Glutamatergic neuron (in vitro differentiated cells): ENCODE measurements at places on chromosomes 4 and X. TPM values are rescaled to one million over a fixed set of nuclear protein-coding genes. Genes with fewer than 3 reads are reported as not detected.

- H3K27me3 ChIP-seq = no peaks in the 10 kb centered on the region
- no peak for DNase-seq
- H3K27ac ChIP-seq = no peak overlapping the region
- no peaks in the 10 kb centered on the region for H3K4me1 ChIP-seq
These were observed 430.9 kb downstream of the C4orf33 start for GRCh38 chr4:129526812-129527211.

DNA sequence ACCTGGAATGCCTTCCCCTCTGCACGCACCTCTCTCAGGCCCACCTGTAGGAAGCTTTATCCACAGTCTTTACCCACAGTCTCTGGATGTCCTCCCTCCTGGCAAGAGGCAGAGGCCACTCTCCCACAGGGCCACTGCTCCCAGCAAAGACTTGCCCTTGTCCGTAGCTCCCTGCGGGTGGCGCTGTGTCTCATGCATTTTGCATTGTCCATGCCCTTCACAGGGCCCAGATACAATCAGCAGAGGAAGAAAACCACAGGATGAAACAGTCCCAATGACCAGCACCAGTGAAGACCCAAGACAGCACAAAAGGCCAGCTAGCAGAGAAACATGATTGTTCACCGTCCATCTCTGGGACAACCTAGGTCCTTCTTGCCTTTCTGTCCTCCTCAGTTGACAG lies 2.1 kb upstream of the NSG1 start:
- H3K27me3 ChIP-seq = peaks cover 21% of the 10 kb centered on the region
- peaks cover 14% of the 10 kb centered on the region for H3K4me1 ChIP-seq
- H3K4me3 ChIP-seq = peak overlapping the region; percentile 64
- no peak overlapping the region for H3K27ac ChIP-seq
- DNase-seq = peak; percentile 78
- H3K36me3 ChIP-seq = no peaks in the 10 kb centered on the region

DNA sequence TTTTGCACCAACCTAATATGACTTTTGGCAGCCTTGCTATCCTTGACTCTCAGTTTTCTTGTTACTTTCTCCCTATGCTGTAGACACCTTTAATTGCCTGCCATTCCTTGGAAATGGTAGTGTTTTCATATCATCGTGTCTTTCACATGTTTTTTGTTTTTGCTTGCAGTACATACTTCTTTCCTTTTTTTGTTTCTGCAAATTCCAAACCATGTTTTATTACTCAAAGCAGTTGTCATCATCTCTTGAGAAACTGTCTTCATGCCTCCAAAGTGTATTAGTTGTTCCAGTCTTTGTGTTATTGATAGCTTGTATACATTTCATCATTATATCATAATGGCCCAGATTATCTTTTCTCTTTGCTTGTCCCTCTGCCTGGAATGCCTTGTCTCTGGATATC lies 57.1 kb downstream of the PDLIM5 start:
- no peak overlapping the region for H3K4me3 ChIP-seq
- H3K36me3 ChIP-seq = peaks cover 7% of the 10 kb centered on the region
- no peak overlapping the region for H3K27ac ChIP-seq
- H3K27me3 ChIP-seq = no peaks in the 10 kb centered on the region
- H3K4me1 ChIP-seq = no peaks in the 10 kb centered on the region
- no peak for DNase-seq

The TCP11X2 gene
- total RNA-seq = 3.7 TPM

The SPACA5 gene
- total RNA-seq = not detected

DNA sequence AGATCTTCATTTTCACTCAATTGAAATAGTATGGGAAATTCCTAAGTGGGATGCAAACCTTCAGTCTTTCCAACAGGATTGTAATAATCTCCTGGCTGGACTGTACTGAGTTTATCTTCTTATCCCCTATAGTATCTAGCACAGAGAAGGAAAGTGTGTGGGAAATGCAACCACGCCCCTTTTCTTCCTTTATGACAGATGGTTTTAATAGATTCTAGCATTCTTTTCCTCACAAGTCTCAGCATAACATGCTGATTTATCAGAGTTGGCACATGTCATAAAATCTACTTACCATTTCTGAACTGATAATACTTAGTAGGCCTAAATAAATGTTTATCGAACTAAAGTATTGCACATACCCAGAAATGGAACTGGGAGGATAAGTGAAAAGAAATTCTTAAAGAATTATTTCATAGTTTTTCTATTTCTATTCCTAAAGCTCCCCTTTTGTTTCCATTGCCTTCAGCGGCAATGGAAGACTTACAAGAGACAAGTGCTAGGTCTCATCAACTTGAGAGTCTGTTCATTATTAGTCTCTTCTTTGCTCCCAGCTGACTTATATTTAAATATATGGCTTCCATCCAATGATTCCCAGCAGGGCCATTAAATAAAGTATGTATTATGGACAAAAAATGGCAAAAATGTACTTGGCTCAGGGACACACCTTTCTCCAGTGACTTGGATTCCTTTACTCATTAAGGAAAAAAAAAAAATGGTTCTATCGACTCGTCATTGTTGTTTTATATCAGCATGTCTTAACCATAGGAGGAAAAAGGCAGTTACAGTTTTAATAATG lies 484.5 kb downstream of the IL1RAPL1 start:
- H3K27me3 ChIP-seq = no peaks in the 10 kb centered on the region
- no peaks in the 10 kb centered on the region for H3K36me3 ChIP-seq
- no peak overlapping the region for H3K27ac ChIP-seq
- DNase-seq = no peak

GRCh38 chr4:40309250-40309774 lies 25.8 kb upstream of the CHRNA9 start:
- no peaks in the 10 kb centered on the region for H3K36me3 ChIP-seq
- peak overlapping the region; percentile 45 for H3K27ac ChIP-seq
- no peak overlapping the region for H3K4me3 ChIP-seq

DNA sequence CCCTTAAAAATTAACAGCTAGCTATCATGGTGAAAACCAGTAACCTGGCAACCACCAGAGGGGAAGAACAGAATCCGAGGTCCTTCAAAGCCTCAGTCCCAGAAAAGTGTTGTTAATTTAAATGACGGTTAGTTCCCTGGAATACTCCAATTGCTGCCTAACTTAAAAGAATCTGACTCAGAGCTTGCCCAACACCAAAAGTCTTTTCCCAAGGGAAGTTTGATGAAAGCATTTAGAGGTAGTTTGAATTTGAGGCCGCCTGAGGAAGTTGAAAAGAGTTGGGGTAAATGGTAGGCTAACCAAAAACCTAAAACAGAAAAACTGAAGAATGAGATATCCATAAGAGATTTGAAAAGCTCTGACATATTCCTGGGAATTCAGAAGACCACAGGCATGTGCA lies 46.6 kb downstream of the IL13RA2 start:
- H3K27me3 ChIP-seq = no peaks in the 10 kb centered on the region
- no peaks in the 10 kb centered on the region for H3K36me3 ChIP-seq
- DNase-seq = no peak

The RGN gene
- total RNA-seq = 2.7 TPM

GRCh38 chr4:188295899-188296298 lies 156.7 kb downstream of the TRIML1 start:
- no peak overlapping the region for H3K4me3 ChIP-seq
- no peaks in the 10 kb centered on the region for H3K36me3 ChIP-seq
- peaks cover 2% of the 10 kb centered on the region for H3K27me3 ChIP-seq
- peak; percentile 62 for DNase-seq

The TRIM75 gene
- 0.29 TPM for total RNA-seq

DNA sequence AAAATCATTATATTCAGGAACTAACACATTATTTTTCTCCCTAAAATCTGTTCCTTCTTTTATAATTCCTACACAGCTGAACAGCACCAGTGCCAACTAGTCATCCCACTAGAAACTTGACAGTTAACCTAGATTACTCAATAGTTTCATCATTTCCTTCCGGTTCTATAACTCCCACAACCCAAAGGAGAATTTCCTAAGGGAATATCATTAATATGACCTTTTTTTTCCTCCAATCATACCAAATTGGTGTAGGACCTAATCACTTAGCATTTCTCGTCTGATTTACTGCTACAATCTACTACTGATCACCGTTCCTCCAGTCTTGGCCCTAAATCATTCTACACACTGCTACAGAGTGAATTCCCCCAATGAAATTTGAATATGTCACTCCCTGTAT lies 45.9 kb downstream of the WDFY3 start:
- H3K4me3 ChIP-seq = no peak overlapping the region
- peaks cover 39% of the 10 kb centered on the region for H3K4me1 ChIP-seq
- no peaks in the 10 kb centered on the region for H3K36me3 ChIP-seq
- peaks cover 4% of the 10 kb centered on the region for H3K27me3 ChIP-seq
- no peak for DNase-seq

The PAGE2B gene
- not detected for total RNA-seq

DNA sequence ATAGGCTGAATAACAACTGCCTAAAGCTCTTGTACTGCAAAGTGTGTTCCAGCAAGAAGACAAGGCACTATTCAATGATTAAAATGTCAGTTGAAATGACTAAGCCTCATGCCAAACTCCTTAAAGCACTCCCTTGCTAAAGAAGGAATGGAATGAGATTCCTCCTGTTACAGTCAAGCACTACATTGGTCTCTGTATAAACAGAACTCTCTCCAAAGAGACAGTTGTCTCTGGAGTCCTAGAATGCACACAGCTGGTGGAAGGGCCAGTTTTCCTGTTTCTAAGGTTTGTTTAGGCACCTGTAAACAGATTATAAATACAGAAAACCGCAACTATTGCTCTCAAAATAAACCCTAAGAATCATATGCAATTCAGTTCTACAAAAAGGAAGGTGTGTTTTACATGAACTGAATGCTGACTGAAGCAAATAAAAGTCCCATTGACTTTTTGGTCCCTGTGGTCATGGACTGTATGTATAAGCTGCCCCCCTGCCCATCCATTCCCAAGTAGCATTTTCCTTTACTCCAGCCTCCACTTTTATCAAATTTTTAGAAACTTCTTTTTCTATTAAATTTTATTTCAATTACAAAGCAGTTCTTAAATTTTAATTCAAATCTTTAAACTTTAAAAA lies 47.0 kb downstream of the FAT1 start:
- H3K4me1 ChIP-seq = no peaks in the 10 kb centered on the region
- no peaks in the 10 kb centered on the region for H3K36me3 ChIP-seq
- H3K4me3 ChIP-seq = no peak overlapping the region
- no peaks in the 10 kb centered on the region for H3K27me3 ChIP-seq

DNA sequence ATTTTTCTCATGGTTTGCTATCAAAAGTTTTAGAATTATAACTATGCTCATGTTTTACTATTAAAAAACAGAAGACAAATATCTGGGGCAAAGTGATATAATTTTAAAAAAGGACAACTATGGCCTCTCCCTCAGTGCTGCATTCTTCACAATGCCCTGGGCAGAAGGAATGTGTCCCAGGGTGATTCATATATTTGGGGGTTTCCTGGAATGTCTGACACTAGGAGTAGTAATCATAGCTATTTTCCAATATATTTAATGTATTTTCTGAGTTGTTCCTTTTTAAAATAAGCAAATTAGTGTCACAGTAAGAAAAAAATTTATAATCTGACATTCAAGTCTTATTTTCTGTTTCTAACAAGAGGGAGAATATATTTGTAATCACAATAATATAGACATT lies 281.7 kb downstream of the UNC5C start:
- DNase-seq = no peak
- no peak overlapping the region for H3K4me3 ChIP-seq
- peaks cover 4% of the 10 kb centered on the region for H3K27me3 ChIP-seq
- H3K27ac ChIP-seq = no peak overlapping the region
- peaks cover 5% of the 10 kb centered on the region for H3K36me3 ChIP-seq

DNA sequence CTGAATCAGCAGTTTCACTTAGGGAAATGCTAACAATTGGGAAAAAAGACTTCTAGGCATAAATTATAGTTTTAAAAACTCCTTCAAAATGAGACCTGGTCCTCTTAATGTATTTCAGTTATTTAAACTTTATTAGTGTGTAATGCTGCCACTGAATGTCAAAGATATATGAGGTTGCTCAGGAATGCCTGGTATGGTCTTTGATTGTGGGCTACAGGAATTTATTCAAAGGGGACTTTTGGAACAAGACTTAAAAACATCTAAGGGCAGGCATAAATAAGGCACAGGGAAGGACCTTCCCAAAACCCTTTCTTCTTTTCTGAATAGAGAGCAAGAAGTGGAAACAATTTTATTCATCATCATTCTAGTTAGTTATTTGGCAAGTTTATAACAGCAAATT lies 439.1 kb downstream of the TLL1 start:
- DNase-seq = no peak
- no peaks in the 10 kb centered on the region for H3K27me3 ChIP-seq
- peaks cover 13% of the 10 kb centered on the region for H3K4me1 ChIP-seq
- H3K27ac ChIP-seq = no peak overlapping the region

- H3K27me3 ChIP-seq = peaks cover 2% of the 10 kb centered on the region
- H3K4me1 ChIP-seq = peaks cover 26% of the 10 kb centered on the region
- H3K36me3 ChIP-seq = no peaks in the 10 kb centered on the region
- no peak for DNase-seq
These were observed 46.1 kb downstream of the SMAD1 start for GRCh38 chr4:145527773-145528172.

- H3K4me1 ChIP-seq = peaks cover 15% of the 10 kb centered on the region
- peaks cover 11% of the 10 kb centered on the region for H3K27me3 ChIP-seq
- H3K36me3 ChIP-seq = peaks cover 9% of the 10 kb centered on the region
- DNase-seq = peak; percentile 6
- no peak overlapping the region for H3K4me3 ChIP-seq
These were observed 23.0 kb upstream of the CPLX1 start for GRCh38 chr4:848803-849477.

GRCh38 chrX:93461060-93461459 lies 212.3 kb downstream of the NAP1L3 start:
- no peak overlapping the region for H3K27ac ChIP-seq
- no peaks in the 10 kb centered on the region for H3K36me3 ChIP-seq
- no peak overlapping the region for H3K4me3 ChIP-seq

DNA sequence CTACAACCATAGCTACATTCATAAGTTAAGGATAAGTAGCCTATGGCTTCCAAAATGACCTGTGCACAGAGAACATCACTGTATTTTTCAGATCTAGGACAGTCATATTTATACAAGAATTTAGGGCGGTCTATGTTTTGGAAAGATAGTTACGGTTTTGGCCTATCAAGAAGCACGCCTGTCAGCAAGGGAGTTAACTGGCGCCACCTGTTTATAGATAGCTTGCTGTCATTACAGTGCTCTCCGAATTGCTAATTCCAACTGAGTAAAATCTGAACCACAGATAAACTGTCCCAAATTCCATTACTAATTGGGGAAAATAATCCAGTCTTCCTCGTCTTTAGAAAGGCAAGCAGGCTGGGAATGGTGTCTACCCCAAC lies 646 bp downstream of the ABCB7 start:
- no peaks in the 10 kb centered on the region for H3K36me3 ChIP-seq
- peaks cover 5% of the 10 kb centered on the region for H3K27me3 ChIP-seq
- DNase-seq = no peak
- H3K4me1 ChIP-seq = peaks cover 1% of the 10 kb centered on the region
- peak overlapping the region; percentile 99 for H3K4me3 ChIP-seq

The FAM47A gene
- total RNA-seq = not detected

- no peak for DNase-seq
- no peak overlapping the region for H3K27ac ChIP-seq
- H3K4me3 ChIP-seq = no peak overlapping the region
- H3K36me3 ChIP-seq = no peaks in the 10 kb centered on the region
These were observed 79.6 kb upstream of the LRPAP1 start for GRCh38 chr4:3611778-3612177.

The FGB gene
- total RNA-seq = not detected

The MAPK10 gene
- 92.6 TPM for total RNA-seq
